Activated T-helper 1 cell treated with Interleukin-2 at 50 U/mL for 16 hours (primary cell): ENCODE measurements at places on chromosomes 5 and 9.

DNA sequence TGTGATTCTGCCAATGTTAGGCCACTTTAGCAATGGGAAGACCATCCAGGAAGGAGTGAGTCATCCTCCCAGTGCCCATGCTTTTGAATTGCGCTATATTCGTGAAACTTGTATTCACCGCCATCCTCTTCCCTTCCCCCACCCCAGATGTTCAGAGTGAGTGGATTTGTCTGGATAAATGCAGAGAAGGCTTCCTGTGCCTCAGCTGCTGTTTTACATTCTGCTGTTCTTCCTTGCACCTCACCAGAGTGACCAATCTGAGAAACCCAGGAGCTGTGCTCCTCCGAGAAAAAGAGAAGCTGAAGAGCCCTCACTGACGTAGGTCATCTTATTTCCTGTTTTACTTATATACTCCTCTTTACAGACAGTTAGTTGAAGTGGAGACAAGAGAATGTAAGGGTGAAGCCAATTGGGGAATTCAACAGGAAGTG lies 24.6 kb upstream of the SVEP1 start:
- no peak for DNase-seq

GRCh38 chr5:93995126-93995621 lies 253.8 kb upstream of the POU5F2 start:
- DNase-seq = no peak

DNA sequence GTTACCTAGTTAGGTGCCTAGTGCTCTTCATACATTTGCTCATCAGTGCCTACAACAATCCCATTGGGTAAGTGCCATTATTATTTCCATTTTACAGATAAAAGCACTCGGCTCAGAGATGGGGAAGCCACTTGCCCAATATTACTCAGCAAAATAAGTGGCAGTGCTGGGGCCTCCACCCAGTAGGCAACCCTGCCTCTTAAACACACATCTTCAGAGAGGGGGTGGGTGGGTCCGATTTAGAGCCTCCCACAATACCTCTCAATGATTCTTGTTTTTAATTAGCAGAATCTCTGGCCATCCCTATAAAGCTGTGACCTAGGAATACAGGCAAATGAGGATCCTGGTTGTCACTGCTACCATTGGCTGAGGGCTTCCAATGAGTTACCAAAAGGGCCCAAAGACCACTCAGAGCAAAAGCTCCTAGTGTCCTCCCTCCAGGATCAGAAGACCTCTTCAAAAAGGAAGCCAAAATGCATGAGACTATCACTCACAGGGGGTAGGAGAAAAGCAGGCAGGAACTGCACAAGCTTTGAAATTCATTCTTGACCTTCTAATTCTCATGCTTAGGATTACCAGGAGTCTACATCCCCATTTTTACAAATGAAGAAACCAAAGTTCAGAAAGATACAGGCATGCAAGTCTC lies 36.1 kb upstream of the UBE2D2 start:
- no peak for DNase-seq

DNA sequence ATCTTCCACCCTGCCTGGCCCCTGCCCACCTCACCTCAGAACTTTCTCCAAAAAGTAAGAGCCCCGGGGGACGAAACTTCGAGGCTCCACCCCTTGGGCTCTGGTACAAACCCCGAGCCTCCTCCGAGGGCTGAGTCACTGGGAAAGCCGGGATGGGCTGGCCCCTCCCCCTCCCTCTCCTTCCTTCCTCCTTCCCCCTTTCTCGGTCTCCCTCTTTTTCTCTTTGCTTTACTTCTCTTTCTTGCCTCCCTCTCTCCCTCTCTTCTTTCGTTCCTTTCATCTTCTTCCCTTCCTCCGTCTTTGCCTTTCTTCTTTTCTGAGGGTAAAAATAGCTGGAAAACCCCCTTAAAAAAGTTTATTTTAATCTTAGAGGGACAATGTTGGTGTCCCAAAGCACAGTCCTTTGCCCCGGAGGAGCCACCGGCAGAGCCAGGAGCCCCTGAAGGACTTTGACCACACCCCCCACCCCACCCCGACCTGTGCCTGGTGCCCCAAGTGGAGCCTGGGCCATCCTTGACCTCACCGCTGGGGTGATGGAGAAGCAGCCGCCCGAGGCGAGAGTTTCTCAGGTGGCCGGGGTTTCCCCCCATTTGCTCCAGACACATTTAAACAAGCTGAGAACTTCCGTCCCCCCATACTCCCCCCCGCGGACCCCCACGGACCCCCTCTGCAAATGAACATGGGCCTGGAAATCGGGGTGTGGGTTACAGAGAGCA lies 5.7 kb upstream of the NOTCH1 start:
- no peak for DNase-seq
